ENCODE measurements at places on chromosomes 4 and X.

DNA sequence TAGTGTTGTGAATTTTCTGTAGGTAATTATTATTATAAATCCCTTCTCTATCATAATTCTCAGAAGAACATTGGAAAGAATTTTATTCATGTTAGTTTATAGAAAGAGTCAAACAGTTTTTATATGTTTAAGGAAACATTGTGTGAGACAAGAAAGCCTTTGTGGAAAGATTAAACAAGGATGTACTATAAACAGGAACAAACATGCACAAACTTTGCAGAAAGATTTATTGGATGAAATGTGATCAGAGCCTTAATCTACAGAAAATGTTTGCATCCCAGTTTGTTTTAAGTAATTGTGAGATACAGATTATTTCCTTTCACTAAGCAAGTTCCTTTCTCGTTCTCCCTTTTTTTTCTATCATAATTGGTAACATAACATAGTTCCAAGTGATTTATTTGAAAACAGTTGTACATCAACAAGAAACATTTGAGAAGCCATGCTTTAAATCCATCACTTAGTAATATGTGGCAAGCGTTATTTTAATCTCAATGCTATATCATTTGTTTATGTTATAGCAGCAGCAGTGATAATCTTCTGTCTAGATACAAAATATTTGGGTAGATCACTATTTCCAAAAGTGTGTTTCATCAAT, 129.4 kb downstream of the SLC4A4 start:
- no peak for DNase-seq

DNA sequence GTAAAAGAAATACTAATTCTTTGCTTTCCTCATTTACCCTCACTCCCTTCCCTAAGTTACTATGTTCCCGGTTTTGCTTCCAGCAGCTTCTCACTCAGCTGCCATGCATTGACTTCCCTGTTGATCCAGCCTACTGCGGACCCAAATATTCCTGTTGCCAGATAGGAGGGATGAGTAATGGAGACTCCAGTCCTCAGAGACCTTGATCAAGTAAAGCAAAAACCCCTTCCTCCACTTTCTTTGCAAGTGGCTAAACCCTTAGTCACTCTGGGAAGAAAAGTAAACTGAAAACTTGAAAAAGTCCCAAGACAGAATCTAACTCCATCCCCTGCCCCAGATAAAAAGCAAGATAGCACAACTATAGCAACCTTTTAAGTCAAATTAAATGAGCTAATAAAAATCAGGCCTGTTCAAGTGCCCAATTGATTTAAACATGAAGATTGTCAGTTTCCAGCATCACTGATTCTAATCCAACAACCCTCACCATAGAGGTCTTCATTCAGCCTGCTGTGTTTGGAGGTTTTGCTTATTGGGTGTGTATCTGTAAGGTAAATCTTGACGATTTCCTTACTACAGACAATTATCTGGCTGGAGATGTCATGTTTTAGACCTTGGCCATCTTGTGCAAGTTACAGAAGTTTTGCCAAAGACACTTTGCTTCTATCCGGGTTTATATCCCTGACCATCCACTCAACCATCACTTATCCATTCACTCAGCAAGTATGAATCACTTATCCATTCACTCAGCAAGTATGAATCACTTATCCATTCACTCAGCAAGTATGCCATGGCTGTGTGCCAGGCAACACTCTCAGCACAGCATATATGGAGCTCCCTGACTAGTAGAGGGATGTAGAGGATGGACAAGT, 17.6 kb downstream of the FGFBP1 start:
- peak; percentile 86 for DNase-seq

DNA sequence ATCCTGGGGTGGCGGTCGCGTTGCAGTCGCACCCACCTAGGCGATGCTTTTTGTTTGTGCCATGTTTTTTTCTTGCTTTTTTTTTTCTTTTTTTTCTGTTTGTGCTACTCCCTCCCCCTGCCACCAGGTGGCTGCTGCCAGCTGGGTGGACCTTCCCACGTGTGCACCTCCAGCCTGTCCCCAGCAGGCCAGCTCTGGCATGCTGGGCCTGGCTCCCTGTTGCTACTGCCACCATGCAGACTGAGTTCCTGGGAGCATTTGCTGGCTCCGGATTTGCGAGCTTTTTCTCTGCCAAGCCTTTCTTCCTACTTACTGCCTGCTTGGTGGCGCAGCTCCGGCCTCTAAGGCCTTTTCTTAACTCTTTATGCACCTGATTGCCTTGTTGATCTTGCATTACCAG, 161.2 kb upstream of the WDFY3 start:
- DNase-seq = peak; percentile 33

DNA sequence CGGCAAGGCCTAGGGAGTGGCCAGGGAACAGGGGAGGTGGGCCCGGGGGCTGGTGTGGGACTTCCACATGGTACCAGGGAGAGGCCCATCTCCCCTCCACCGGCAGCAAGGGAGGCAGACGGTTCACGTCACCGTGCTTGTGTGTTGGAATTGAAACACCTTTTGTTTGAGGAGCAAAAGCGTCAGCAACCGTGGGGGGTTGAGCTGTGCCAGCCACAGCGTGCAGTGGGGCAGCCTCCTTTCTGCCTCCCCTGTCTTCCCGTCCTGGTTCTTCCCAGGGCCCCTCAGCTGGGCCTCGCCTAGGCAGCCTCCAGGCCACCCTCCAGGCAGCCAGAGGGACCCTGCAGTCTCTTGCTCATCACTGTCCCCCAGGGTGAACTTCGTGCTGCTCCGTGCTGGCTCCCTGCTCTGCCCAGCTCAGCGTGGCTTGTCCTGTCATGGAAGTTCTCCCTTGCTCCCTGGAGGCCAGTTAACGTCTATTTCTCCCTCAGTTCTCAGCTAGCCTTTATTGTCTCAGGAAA, 32.1 kb upstream of the HGFAC start:
- no peak for DNase-seq

GRCh38 chr4:147093206-147093605, 147.5 kb upstream of the TTC29 start:
- DNase-seq = no peak

DNA sequence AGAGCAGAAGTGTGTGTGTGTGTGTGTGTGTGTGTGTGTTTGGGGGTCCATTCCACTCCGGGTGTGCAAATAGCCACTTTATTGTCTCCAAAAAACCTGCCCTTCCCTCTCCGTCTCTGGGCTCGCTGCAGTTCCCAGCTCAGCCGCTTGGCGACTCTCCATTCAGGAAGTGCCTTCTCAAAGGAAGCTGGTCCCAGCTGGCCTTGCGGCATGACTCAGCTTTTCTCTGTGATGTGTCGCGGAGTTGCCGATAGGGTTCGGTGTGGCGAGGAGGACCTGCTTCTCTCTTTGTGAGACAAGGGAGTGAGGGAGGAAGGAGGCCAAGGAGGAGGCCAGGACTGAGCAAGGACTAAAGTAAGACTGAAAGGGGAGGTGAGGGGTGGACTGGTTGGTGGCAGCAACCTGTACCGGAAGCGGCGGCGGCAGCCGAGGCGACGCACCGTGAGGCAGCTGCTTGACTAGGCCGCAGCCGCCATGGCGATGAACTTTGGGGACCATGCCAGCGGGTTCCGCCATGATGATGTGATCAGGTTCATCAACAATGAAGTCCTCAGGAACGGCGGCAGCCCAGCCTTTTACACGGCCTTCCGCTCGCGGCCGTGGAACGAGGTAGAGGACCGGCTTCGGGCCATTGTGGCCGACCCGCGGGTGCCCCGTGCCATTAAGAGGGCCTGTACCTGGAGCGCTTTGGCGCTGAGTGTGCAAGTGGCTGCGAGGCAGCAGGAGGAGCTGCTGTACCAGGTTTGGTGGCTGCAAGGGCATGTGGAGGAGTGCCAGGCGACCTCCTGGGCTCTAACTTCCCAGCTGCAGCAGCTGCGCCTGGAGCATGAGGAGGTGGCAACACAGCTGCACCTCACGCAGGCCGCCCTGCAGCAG, at the start of gene TEX13C:
TSS of gene TEX13C (plus strand) at position 226 of the 876 bp plus-strand sequence. CDS start at position 475, 249 bp downstream.
- no peak for DNase-seq

GRCh38 chrX:71250841-71251240, 3.1 kb downstream of the ZMYM3 start:
- DNase-seq = no peak

GRCh38 chr4:89258506-89258905, 49.1 kb downstream of the GPRIN3 start:
- DNase-seq = no peak

GRCh38 chrX:18833071-18833731, 125.8 kb downstream of the PPEF1 start:
- DNase-seq = peak; percentile 71

- DNase-seq = no peak
Observed at GRCh38 chr4:41745292-41746024, 3.1 kb downstream of the PHOX2B start.

DNA sequence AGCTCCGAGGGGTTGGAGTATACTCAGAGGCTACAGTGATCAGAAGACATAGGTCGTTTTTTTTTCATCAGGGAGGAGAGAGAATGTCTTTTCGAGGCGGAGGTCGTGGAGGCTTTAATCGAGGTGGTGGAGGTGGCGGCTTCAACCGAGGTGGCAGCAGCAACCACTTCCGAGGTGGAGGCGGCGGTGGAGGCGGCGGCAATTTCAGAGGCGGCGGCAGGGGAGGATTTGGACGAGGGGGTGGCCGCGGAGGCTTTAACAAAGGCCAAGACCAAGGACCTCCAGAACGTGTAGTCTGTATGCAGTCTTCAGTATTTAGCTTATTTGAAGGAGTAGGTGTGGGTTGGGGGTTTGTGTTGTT, 500 bp downstream of the GAR1 start:
- no peak for DNase-seq

GRCh38 chr4:112181358-112182000, 36.2 kb downstream of the FAM241A start:
- no peak for DNase-seq

- DNase-seq = no peak
Observed at GRCh38 chrX:20263474-20263873, 3.2 kb downstream of the RPS6KA3 start.

- DNase-seq = no peak
Observed at GRCh38 chr4:60648774-60649173, 551.4 kb upstream of the ADGRL3 start.

DNA sequence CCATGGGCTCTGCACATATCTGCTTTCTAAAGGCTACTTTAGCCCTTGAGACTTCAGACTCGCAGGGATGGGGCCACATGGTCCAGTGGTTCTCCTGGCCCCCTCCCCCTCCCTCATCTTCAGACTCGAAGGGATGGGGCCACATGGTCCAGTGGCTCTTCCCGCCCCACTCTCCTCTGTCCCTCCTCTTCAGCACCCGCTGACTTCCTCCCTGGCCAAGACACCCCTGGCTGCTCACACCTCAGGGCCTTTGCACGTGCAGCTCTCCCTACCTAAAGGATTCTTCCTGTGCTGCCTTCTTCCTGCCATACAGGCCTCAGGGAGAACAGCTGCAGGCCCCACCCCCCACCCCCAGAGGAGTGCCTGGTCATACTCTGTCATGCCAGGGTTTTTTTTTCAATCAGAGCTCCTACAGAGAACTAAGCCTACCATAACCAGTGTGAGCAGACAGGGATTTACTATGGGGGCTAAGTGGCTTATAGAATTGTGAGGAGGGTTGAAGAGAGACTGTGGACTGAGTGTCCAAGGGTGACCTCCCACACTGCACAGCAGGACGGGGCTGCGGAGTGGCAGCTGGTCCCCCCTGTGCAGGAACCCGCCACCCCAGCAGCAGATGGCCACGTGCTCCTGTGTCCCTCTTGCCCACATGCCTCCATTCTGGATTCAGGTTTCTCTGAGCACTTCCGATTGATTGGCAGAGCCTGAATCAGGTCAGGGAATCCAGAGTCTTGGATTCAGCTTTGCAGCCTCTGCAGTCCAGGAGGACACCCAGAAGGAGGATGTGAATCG, 6.1 kb upstream of the SPON2 start:
- DNase-seq = no peak

- DNase-seq = no peak
Observed at GRCh38 chr4:18878561-18878960, 857.0 kb upstream of the LCORL start.

DNA sequence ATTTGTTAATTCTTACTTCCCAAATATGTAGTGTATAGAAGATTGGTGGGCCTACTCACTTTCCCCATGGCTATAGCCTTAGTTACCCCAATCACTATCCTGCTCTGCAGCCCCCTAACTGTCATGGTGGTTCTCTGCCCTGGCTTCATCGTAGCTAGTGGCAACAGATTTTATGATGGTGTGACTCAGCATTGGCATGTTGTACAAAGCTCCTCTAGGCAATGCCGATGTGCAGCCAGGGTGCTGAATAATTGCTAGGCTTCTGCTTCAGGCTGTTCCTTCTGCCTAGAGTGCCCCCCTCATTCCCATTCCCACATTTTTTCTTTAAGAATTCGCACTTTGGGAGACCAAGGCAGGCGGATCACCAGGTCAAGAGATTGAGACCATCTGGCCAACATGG, 35.2 kb downstream of the AFF2 start:
- DNase-seq = no peak

GRCh38 chr4:38162240-38162784, 202.1 kb downstream of the PTTG2 start:
- peak; percentile 71 for DNase-seq

- DNase-seq = peak; percentile 49
Observed at GRCh38 chr4:26779674-26780073, 81.0 kb upstream of the STIM2 start.

DNA sequence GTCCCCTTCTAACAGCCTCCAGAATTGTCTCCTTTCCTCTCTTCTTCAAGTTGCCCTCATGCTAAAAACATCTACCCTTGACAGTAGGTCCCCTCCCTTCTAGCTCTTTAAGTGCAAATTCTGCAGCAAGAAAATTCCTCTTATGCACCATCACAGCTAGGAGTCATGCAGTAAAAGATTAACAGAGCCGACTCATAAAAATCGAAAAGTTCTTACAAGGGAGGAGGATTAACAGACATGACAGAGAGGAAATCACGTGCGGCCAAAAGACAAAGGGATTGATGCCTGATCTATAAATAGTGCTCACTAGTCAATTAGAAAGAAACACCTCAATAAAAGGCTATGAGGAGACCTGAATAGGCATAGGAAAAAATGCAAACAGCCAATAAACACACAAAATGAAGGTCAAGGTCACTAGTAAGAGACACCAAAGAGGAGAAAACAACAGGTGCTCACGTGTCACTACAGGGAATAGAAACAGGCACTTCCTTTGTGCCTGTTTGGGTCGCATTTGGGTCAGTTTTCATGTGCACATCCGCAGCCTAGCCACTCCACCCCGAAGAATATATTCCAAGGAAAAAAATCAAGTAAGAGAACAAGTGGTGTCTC, 3.4 kb downstream of the RNF212 start:
- DNase-seq = no peak

DNA sequence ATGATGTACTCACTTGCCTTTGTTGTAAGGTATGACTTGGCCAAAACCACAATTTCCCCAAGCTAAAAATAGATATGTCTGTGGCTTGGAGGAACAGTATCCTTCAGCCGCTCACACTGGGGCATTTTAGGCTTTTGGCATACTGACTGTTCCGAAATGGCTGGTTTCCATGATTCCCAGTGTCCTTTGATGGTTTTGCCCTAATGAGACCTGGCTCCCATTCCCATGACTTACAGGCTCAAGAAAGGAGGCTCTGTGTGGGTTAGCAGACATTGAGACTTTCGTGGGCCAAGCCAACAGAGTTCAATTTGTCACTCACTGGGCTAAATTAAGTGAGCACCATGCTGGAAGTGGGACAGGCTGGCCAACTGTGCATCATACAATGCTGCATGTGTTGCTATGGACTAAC, 150.6 kb downstream of the CEP135 start:
- DNase-seq = no peak

GRCh38 chr4:125727931-125728330, 413.2 kb downstream of the FAT4 start:
- no peak for DNase-seq

- no peak for DNase-seq
Observed at GRCh38 chrX:124605511-124605910, 259.1 kb downstream of the SH2D1A start.
